ENCODE measurements at places on chromosomes 5 and 9.
A peak's percentile ranks its signal among the peaks of the same experiment; 100 is the strongest.

DNA sequence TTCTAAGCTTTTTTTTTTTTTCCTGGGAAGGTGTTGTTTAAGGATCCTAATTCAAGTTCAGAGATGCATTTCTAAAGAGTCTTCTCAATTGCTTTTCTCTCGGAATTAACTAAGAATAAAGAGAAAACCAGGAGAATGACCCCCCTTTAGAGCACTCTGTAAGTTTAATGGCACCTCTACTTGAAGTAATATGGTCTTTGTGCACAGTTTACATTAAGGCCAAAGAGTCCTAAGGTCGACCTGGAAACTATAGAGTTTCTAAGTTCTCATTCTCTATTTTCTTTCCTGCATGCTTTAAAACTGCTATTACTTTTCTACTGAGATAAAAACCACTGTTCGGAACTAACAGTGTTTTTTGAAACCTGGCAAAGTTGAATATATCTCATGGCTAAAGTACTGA, 923.1 kb upstream of the CDH10 start:
- no peak for DNase-seq

- no peak for DNase-seq
Observed at GRCh38 chr9:80086386-80086785, 514.6 kb downstream of the TLE4 start.

DNA sequence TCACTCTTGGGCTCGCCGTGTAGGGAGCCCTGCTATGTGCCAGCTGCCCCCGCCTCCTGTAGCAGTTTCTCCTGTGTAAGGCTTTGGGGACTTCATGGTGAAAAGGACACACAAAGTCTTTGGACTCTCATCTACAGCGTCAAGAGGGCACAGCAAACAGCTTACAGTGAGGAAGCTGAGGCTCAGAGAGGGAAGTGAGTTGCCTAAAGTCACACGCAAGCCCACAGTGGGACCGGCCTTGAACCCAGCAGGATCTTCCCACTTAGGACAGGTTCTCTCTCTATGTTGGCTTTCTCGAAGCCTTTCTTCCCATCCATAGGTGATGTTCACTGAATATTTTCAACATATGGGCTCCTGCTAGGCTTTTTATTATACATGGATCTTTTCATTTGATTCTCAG, 9.8 kb upstream of the PRRX2 start:
- no peak for DNase-seq

GRCh38 chr9:109001275-109001676, 12.0 kb downstream of the CTNNAL1 start:
- peak; percentile 80 for DNase-seq

Measured in epithelial cell of proximal tubule (primary cell).